ENCODE measurements at places on chromosomes 4 and X.

- DNase-seq, result no peak
Measured at GRCh38 chrX:103615781-103616371, 8.1 kb downstream of the TCEAL3 start.

DNA sequence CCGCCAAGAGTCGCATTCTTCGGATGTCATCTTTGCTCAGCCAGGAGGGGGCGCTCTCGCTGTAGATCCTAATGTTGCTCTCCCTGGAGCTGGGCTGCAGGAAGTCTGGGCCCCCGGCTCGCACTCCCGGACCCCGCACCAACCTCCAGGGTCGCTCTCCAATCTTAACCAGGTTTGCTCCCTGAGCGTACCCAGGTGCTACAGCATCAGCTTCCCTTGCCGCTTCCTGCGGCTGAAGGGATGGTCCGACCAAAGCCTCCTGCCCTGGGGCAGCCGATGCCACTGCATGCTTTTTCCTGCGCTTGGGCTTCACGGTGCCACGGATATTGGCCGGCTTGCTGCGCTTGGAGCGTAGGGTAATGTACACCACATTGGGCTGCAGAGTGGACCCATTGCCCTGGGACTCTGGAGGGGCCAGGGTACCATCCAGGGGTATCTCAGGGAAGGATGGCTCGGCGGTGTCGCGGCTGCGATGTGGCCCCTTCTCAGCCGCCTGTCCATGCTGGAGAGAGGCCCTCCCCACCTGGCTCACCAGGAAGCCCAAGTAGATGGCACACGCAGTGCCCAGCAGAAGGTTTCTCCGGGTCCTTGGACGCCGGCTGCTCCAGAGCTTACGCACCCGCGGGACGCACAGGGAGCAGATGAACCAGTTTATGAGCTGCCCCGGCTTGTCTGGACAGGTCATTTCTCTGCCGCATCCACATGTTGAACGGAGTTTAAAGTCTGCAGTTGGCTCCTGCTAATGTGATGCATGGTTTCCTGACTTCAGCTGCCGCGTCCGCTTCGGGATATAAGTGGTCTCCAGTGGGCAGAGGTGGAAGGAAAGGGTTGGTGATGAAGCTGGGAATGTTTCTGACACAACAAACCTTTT, 1.9 kb downstream of the GASK1B start:
- DNase-seq, result no peak

DNA sequence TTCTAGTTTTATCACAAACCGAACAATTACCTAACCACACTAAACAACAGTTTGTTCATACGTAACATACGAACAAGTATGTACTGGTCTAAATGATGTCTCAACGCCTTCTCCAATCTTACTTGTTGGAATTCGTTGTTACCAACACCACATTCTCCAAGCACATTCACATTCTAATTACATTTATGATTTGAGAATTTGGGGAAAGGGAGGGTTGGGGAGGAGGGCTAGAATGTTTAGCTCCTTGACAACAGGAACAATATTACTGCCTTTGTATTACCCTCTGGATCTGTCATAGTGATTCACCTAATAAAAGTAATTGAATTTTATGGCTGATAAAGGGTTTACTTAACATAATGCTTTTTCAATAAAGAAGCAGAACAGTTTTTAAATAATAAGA, 24.4 kb downstream of the LCORL start:
- DNase-seq, result no peak

DNA sequence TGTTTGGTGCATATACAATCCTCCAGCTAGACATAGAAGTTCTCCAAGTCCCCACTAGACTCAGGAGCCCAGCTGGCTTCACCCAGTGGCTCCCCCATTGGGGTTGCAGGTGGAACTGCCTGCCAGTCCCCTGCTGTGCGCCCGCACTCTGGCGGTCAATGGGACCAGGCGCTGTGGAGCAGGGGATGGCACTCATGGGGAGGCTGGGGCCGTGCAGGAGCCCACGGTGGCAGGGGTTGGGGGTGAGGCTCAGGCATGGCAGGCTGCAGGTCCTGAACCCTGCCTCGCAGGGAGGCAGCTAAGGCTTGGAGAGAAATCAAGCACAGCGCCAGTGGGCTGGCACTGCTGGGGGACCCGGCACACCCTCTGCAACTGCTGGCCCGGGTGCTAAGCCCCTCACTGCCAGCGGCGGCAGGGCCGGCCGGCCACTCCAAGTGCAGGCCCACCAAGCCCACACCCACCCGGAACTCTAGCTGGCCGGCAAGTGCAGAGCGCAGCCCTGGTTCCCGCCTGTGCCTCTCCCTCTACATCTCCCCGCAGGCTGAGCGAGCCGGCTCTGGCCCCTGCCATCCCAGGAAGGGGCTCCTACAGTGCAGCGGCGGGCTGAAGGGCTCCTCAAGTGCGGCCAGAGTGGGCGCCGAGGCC, 12.7 kb upstream of the TMPRSS11D start:
- DNase-seq, result no peak

DNA sequence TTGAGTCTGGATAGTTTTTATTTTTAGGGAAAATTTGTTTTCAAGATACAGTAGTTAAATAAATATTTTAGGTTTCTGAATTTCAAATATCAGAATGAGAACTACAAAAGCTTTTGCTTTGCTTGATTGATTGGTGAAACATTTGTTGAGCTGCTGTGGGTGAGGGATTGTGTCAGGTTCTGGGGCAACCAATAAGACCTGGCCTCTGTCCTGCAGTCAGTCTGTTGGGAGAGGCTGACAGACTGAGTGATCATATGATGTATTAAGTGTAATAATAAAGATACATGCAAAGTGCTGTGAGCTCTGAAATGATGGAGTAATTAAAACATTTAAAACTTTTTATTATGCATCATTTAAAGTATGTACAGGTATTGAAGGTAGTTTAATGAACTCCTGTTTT, 9.6 kb downstream of the KDM6A start:
- DNase-seq, result no peak
